ENCODE measurements at places on chromosomes 4 and X.

- no peak for DNase-seq
Measured at GRCh38 chrX:67781132-67781531, 237.3 kb downstream of the AR start.

- DNase-seq, result no peak
Measured at GRCh38 chrX:4382273-4382672, 668.8 kb upstream of the PRKX start.

GRCh38 chr4:163344147-163345125 is 744 bp downstream of the NPY5R start:
- DNase-seq, result no peak

DNA sequence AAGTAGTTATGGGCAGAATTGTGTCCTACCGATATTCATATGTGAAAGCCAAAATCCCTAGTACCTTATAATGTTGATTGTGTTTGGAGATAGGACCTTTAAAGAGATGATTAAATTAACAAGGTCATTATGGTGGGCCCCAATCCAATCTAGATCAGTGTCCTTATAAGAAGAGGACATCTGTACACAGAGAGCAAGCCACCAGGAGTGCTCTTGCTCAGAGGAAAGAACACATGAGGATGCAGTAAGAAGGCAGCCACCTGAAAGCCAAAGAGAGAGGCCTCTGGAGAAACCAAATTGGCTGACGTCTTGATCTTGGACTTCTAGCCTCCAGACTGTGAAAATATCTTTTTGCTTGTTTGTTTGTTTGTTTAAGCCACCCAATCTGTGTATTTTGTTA is 1290.8 kb upstream of the PABPC4L start:
- DNase-seq, result no peak

DNA sequence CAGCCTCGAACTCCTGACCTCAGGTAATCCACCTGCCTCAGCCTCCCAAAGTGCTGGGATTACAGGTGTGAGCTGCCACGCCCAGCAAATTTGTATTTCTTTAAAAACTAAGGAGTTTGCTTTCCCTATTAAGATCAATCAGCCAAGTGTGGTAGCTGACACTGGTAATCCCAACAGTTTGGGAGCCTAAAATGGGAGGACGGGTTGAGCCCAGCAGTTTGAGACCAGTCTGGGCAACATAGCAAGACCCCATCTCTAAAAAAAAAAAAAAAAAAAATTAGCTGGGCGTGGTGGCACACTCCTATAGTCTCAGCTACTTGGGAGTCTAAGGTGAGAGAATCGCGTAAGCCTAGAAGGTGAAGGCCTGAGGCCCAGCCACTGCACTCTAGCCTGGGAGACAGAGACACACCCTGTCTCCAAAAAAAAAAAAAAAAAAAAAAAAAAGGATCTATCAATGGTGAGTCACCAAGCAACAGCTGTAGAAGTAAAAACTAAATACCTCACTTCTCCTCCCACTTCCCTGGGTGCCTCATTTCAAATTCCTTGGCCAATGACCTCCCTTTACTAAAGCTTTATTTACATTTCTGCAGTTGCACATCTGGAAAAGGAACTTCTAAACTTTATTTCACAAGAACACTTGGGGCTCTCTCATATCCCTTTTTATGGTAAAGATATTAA is 54.5 kb downstream of the LDB2 start:
- DNase-seq, result no peak

GRCh38 chrX:38548508-38548907 is 12.8 kb upstream of the TSPAN7 start:
- no peak for DNase-seq

DNA sequence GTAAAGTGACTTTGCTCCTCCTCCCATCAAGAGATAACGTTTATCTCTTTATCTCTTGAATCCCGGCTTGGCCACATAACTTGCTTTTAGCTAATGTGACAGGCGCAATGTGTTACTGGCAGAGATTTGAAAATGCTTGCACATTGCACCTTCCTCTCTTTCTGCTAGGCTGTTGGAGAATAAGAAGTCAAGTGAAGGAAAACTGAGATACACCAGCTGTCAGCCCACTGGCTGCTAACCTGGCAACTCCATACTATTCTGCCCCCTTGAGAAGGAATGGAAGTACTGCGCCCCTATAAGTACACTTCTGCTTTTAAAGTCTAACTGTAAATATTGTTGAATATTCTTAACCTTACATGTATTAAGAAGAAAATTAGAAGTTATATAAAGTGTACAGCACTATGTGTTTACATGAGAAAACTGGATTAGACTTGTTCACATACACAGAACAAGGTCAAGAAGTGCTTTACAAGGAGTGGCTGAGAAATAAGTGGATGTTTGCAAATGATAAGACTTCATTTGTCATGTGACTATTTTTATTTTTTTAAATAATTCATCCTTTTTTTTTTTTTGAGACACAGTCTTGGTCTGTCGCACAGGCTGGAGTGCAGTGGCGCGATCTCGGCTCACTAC is 424.5 kb upstream of the CTSO start:
- no peak for DNase-seq

DNA sequence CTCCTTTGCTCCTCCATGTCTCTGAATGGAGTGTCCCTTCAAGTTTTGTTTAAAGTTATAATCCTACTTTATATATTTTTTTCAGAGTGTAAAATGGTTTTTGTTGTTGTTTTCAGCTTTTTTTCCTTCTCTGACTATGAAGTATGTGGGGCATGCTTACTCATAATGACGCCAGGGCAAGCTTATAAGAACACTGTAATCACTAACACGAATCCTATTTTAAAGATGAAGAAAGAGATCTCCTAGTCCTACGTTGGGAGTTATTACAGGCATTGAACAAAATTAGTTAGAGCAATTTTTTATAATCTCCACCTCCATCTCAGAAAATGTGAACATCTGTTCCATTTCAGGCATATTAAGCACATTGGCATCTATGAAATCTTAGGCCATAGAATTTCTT is 268.1 kb upstream of the MAGEB2 start:
- DNase-seq, result no peak

GRCh38 chr4:148261848-148262247 is 180.4 kb downstream of the NR3C2 start:
- DNase-seq, result no peak

- no peak for DNase-seq
Measured at GRCh38 chr4:81923140-81923539, 450.7 kb downstream of the HNRNPD start.

DNA sequence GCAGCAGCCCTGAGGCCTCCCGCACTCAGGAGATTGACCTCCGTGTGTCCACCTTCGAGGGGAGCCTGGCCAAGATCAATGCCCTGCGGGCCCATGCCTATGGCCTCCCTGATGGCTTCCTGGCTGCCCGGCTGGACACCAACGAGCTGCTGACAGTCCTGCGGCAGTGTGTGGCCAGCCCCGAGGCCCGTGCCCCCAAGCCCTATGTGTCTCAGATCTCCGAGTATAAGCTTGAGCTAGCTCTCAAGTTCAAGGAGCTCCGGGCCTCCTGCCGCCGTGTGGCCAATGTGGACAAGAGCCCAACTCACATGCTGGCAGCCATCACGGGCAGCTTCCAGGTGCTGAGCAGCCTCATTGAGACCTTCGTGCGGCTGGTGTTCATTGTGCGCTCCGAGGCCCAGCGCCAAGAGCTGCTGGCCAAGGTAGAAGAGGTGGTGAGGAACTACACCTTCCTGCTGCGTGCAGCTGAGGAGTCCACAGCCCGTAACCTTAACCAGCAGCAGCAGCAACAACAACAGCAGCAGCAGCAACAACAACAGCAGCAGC is 25.5 kb upstream of the PRPS1 start:
- no peak for DNase-seq

Measured in stimulated activated CD8-positive, alpha-beta memory T cell treated with anti-CD3 and anti-CD28 coated beads, Interleukin-7, amount 100 ng/mL, for 48 hours (primary cell).